Aorta (tissue), 5 donors: ENCODE measurements at places on chromosomes 16 and 17. TPM values are rescaled to one million over a fixed set of nuclear protein-coding genes. Genes with fewer than 3 reads are reported as not detected.

The HNF1B gene
- polyA plus RNA-seq: 0.88 TPM

The ABCC3 gene
- polyA plus RNA-seq: 9.9 TPM

The KRT39 gene
- not detected for polyA plus RNA-seq

The HOXB6 gene
- 4.1 TPM for polyA plus RNA-seq

The TPPP3 gene
- 51.9 TPM for polyA plus RNA-seq

The HOXB1 gene
- polyA plus RNA-seq: 0.63 TPM

GRCh38 chr16:88334778-88335720 is 47.7 kb upstream of the ZNF469 start:
- DNase-seq: no peak

DNA sequence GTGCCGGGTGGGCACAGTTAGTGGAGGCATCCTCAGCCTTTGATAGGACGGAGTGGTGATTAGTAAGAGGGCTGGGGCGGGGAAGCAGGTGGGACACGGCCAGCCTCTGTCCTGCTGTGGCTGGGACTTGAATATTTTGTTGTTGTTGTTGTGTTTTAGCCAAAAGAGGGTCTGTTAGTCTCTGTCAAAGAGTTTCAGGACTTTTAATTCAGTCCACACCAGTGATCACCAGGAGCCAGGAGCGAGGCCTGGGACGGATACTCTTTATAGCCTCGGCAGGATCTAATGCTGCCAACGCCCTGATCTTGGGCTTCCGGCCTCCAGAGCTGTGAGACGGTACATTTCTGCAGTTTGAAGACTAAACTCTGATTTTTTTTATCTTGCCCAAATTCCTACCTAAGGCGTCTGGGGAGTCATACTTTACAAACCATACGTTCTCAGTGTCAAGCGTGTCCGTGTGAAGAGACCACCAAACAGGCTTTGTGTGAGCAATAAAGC is 2.9 kb upstream of the RNF213 start:
- no peak for DNase-seq

- no peak for DNase-seq
Measured at GRCh38 chr17:16995930-16996329, 24.0 kb upstream of the TNFRSF13B start.

DNA sequence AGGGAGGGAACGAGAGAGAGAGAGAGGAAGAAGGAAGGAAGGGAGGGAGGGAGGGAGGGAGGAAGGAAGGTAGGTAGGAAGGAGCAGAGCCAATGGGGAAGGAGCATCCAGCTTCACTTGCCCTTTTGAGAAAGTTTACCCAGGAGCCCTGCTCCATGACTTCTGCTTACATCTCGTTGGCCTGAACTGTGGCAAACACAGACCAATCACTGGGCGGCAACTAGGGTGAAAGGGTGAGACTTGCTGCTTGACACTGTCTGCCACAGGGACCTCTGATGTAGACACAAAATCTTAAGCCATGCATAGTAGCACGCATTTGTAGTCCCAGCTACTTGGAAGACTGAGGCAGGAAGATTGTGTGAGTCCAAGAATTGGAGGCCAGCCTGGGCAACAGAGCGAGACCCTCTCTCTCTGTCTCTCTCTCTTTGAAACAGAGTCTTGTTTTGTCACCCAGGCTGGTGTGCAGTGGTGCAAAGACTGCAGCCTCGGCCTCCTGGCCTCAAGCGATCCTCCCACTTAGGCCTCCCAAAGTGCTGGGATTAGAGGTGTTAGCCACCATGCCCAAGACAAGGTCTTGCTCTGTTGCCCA is 19.5 kb upstream of the TUBG2 start:
- no peak for DNase-seq

DNA sequence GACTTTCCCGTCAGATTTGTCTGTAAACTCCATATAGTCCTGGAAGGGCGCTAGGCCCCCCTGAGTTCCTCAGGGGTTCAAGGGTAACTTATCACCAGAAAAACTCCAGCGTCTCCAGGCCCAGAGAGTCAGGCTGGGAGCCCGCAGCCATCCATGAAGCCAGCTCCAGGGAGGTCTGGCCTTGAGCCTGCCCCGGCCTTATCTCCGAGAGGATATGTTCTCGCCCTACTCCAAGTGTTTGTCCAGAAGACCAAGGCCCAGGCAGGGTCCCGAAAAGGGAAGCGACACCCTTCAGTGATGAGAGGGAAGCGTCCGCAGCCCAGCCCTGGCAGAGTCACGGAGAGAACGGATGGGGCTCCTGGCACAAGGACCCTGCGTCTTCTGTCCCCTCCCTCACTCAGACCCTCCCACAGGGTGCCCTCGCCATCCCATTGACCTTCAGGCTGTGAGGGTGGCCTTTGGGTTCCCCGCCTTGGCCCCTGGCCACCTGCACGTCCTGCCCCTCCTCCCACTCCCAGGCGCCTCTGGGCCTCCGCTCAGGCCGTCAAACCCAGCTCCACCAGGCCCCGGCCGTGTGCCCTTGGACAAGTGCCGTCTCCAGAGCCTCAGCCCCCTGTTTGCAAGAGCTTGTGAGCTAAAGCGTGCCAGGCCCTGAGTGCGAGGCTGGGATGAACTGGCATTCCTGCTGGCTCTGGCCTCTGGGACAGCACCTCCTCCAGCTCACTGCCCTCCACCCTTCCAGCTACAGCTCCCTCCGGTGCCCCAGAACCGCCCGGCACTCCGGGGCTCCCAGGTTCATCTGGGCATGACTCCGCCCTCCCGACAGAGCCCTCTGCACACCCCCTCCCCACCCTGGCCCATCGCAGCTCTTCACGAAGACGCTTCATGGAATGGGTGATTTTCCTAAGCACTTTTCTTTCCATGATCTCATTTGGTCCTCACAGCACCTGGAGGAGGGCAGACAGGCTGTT is 83.4 kb downstream of the ZDHHC7 start:
- DNase-seq: peak; percentile 57

GRCh38 chr16:89297156-89297874 is 79.8 kb downstream of the ZNF778 start:
- DNase-seq: no peak
